Uterus (tissue), 4 donors: ENCODE measurements at places on chromosomes 3 and 15. TPM values are rescaled to one million over a fixed set of nuclear protein-coding genes. Genes with fewer than 3 reads are reported as not detected.

Gene ENTPD3
- 4.9 TPM for total RNA-seq

Gene MKRN3
- total RNA-seq = not detected

- peak overlapping the region; percentile 83 for H3K27ac ChIP-seq
- no peaks in the 10 kb centered on the region for H3K27me3 ChIP-seq
- no peak for DNase-seq
These were observed 610 bp upstream of the SATB1 start for GRCh38 chr3:18425641-18426257.

GRCh38 chr15:38564557-38565286 lies at the start of gene RASGRP1:
Gene RASGRP1, minus strand, starts transcription at chr15:38564814. Its CDS starts 186 bp downstream, at chr15:38564628.
- no peaks in the 10 kb centered on the region for H3K27me3 ChIP-seq
- peak within 1 kb of the TSS; percentile 40 for H3K4me3 ChIP-seq
- H3K36me3 ChIP-seq = no peaks in the 10 kb centered on the region
- no peak within 1 kb of the TSS for H3K27ac ChIP-seq
- no peaks in the 10 kb centered on the region for H3K4me1 ChIP-seq

- no peaks in the 10 kb centered on the region for H3K27me3 ChIP-seq
- no peaks in the 10 kb centered on the region for H3K36me3 ChIP-seq
- peaks cover 6% of the 10 kb centered on the region for H3K4me1 ChIP-seq
- no peak overlapping the region for H3K27ac ChIP-seq
These were observed 51.6 kb upstream of the MRPS22 start for GRCh38 chr3:139292192-139292591.

- no peaks in the 10 kb centered on the region for H3K36me3 ChIP-seq
- no peak for DNase-seq
- H3K4me1 ChIP-seq = no peaks in the 10 kb centered on the region
- no peak overlapping the region for H3K4me3 ChIP-seq
- no peak overlapping the region for H3K27ac ChIP-seq
- no peaks in the 10 kb centered on the region for H3K27me3 ChIP-seq
These were observed 96.1 kb downstream of the MCTP2 start for GRCh38 chr15:94327356-94327936.

DNA sequence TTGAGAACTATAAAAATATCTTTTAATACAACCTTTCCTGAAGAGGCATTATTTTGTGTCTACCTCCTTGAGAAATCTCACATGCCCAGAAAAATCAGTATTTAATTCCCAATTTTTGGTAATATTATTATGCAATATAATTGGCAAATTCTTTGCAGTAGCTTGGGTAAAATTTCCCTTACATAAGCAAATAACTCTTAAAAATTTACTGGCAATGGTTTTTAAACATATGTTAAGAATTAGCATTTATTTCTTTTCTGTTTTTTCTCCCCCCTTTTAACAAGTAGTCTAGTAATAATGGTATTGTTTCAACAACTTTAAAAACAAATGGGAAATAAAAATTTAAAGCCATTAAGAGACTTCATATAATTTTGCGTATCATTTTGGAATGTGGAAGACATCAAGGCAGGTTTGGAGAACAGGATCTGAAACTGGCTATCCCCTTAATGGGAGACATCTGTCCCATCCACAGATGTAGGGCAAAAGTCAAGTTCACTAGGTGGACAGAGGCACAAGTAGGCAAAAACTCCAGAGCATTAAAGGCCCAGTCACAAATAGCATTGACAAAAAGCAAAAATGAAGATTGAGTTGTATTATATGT lies 89.6 kb upstream of the AADACL2 start:
- no peaks in the 10 kb centered on the region for H3K36me3 ChIP-seq
- no peaks in the 10 kb centered on the region for H3K27me3 ChIP-seq
- H3K27ac ChIP-seq = no peak overlapping the region
- H3K4me3 ChIP-seq = no peak overlapping the region

- H3K36me3 ChIP-seq = no peaks in the 10 kb centered on the region
- peak overlapping the region; percentile 83 for H3K4me3 ChIP-seq
- H3K27ac ChIP-seq = peak overlapping the region; percentile 90
- no peak for DNase-seq
- H3K27me3 ChIP-seq = no peaks in the 10 kb centered on the region
These were observed 697 bp downstream of the CHSY1 start for GRCh38 chr15:101250873-101251829.

GRCh38 chr3:193556841-193557240 lies 2.1 kb upstream of the ATP13A4 start:
- H3K27ac ChIP-seq = no peak overlapping the region
- no peaks in the 10 kb centered on the region for H3K27me3 ChIP-seq
- H3K36me3 ChIP-seq = no peaks in the 10 kb centered on the region
- DNase-seq = no peak
- no peak overlapping the region for H3K4me3 ChIP-seq
- no peaks in the 10 kb centered on the region for H3K4me1 ChIP-seq

DNA sequence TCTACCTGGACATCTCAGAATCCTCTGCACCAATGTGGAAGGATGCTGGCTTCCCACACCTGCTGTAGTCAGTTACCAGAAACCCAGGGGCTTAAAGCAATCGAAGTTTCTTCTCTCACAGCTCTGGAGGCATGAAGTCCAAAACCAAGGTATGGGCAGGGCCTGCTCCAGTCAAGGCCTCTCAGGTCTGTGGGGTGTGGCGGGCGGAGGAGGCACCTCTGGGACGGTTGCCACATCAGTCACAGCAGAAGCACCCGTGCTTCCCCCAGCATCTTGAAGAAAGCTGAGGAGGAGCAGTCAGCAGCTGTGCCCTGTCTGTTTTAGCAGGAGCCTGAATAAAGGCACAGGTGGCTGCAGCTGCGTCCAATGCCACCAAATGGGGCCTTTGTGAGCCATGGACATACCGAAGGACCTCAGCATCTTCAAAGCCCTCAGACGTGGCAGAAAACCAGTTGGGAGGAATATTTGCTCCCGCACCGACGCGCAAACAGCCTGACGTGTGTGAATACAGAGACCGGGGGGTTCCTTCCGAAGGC lies 68.9 kb downstream of the TFRC start:
- H3K36me3 ChIP-seq = no peaks in the 10 kb centered on the region
- no peak for DNase-seq
- H3K4me1 ChIP-seq = no peaks in the 10 kb centered on the region
- no peak overlapping the region for H3K4me3 ChIP-seq
- no peak overlapping the region for H3K27ac ChIP-seq

- no peak overlapping the region for H3K27ac ChIP-seq
- no peaks in the 10 kb centered on the region for H3K36me3 ChIP-seq
- no peaks in the 10 kb centered on the region for H3K4me1 ChIP-seq
- DNase-seq = no peak
- H3K27me3 ChIP-seq = no peaks in the 10 kb centered on the region
These were observed 126.7 kb downstream of the MTHFS start for GRCh38 chr15:79769933-79770759.
